Activated T-cell treated with anti-CD3 and anti-CD28 coated beads, Interleukin-2, amount 50 U/mL, for 24 hours (primary cell): ENCODE measurements at places on chromosomes 7 and 10.

GRCh38 chr10:69831231-69831855, 29.6 kb downstream of the COL13A1 start:
- H3K27ac ChIP-seq = no peak overlapping the region
- H3K4me3 ChIP-seq = no peak overlapping the region
- DNase-seq = no peak
- H3K36me3 ChIP-seq = no peaks in the 10 kb centered on the region

GRCh38 chr10:33260403-33261149, 73.9 kb downstream of the NRP1 start:
- H3K27ac ChIP-seq = no peak overlapping the region
- H3K36me3 ChIP-seq = no peaks in the 10 kb centered on the region
- no peak for DNase-seq
- H3K27me3 ChIP-seq = peaks cover 41% of the 10 kb centered on the region
- peaks cover 28% of the 10 kb centered on the region for H3K4me1 ChIP-seq
- no peak overlapping the region for H3K4me3 ChIP-seq

GRCh38 chr7:107563081-107563774, 492 bp downstream of the COG5 start:
- H3K27ac ChIP-seq = peak overlapping the region; percentile 98
- peaks cover 67% of the 10 kb centered on the region for H3K4me1 ChIP-seq
- H3K36me3 ChIP-seq = peaks cover 40% of the 10 kb centered on the region
- H3K27me3 ChIP-seq = no peaks in the 10 kb centered on the region

- peaks cover 87% of the 10 kb centered on the region for H3K27me3 ChIP-seq
- H3K36me3 ChIP-seq = no peaks in the 10 kb centered on the region
- no peak for DNase-seq
- H3K4me3 ChIP-seq = peak overlapping the region; percentile 69
- peaks cover 27% of the 10 kb centered on the region for H3K4me1 ChIP-seq
These were observed 6.9 kb upstream of the ZNF503 start for GRCh38 chr10:75408509-75408875.

DNA sequence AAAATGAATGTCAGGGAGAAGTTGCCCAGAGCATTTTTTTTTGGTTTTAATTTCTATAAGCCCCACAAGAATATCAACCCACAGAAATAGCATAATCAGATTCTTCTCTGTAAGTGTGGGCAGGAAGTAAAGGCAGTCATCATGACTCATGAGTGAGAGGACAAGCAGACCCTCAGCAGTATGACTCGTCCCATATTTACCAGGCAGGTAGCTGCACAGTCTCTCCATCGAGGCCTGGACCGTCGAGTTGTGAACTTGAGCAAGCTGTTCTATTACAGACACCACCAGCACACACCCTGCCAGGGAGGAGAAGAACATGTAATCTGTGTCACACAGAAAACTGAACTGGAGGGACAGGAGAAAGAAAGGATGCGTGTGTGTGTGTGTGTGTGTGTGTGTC, 37.8 kb downstream of the AOAH start:
- peaks cover 40% of the 10 kb centered on the region for H3K36me3 ChIP-seq
- peak; percentile 73 for DNase-seq
- H3K4me3 ChIP-seq = peak overlapping the region; percentile 13
- H3K27ac ChIP-seq = peak overlapping the region; percentile 95
- peaks cover 90% of the 10 kb centered on the region for H3K4me1 ChIP-seq

DNA sequence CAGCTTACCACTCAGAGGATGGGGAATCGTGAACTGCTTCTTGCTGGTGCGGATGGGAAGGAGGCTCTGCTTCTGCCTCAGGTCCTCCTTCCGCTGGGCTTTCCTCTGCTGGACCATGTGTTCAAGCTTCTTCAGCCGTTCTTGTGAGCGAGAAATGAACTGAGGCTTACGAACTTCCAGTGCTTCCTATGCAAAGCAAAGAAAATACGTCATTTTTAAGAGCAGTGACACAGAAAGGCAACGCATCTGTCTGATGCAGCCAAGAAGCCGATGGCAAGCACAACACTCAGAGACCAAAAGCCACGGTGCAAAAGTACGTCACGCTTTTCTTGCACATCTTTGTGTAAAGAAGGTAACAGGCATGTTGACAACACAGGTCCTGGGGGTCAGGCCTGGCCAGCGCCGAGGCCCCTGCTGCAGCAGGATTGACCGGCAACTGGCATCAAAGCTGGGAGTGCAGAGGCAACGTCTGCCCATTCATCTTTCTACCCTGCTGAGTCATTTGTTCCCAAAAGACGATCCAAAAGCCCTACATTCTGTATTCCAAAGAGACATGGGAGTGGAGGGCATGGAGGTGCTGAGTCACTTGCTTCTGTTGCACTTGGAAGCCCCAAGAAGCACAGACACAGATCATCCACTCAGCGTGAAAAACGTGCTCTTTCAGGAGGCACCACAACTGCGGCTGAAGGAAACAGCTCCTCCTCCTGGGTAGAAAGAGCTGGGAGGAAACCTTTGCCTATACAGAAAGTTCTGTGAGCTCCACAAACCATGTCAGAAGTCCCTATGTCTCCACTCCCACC, 71.0 kb upstream of the ADAM12 start:
- H3K27me3 ChIP-seq = no peaks in the 10 kb centered on the region
- H3K36me3 ChIP-seq = no peaks in the 10 kb centered on the region
- no peak for DNase-seq

DNA sequence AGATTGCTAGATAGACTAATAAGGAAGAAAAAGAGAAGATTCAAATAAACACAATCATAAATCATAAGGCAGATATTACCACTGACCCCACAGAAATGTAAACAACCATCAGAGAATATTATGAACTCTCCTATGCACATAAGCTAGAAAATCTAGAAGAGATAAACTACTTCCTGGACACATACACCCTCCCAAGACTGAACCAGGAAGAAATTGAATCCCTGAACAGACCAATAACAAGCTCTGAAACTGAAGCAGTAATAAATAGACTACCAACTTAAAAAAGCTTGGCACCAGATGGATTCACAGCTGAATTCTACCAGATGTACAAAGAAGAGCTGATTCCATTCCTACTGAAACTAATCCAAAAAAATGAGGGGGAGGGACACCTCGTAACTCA, 24.5 kb upstream of the STARD3NL start:
- no peaks in the 10 kb centered on the region for H3K4me1 ChIP-seq
- H3K4me3 ChIP-seq = no peak overlapping the region
- no peaks in the 10 kb centered on the region for H3K36me3 ChIP-seq

DNA sequence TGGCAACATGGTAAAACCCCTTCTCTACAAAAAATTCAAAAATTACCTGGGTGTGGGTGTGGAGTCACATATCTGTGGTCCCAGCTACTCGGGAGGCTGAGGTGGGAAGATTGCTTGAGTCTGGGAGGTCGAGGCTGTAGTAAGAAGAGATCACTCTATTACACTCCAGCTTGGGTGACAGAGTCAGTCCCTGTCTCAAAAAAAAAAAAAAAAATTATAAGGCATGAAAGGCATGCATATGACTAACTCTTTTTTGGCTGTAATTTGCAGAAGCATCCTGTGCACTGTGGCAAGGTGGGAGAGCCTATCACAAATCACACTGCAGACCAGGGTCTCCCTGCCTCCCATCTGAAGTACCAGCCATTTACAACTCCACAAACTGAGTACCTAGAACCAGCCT, 14.1 kb upstream of the MYPN start:
- no peaks in the 10 kb centered on the region for H3K27me3 ChIP-seq
- no peak overlapping the region for H3K27ac ChIP-seq
- DNase-seq = no peak
- H3K4me3 ChIP-seq = no peak overlapping the region
- no peaks in the 10 kb centered on the region for H3K4me1 ChIP-seq
- no peaks in the 10 kb centered on the region for H3K36me3 ChIP-seq

DNA sequence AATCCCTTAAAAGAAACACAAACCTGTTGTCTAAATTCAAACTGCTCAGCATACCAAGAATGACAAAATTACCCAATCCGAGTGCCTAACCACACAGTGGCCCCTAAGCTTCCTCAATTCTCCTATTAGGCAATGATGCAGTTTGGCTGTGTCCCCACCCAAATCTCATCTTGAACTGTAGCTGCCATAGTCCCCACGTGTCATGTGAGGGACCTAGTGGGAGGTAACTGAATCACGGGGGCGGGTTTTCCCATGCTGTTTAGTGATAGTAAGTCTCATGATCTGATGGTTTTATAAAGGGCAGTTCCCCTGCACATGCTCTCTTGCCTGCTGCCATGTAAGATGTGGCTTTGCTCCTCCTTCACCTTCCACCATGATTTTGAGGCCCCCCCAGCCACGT, 21.9 kb downstream of the PSAP start:
- H3K4me1 ChIP-seq = peaks cover 13% of the 10 kb centered on the region
- H3K27me3 ChIP-seq = no peaks in the 10 kb centered on the region
- DNase-seq = no peak
- no peak overlapping the region for H3K4me3 ChIP-seq
- H3K27ac ChIP-seq = no peak overlapping the region

DNA sequence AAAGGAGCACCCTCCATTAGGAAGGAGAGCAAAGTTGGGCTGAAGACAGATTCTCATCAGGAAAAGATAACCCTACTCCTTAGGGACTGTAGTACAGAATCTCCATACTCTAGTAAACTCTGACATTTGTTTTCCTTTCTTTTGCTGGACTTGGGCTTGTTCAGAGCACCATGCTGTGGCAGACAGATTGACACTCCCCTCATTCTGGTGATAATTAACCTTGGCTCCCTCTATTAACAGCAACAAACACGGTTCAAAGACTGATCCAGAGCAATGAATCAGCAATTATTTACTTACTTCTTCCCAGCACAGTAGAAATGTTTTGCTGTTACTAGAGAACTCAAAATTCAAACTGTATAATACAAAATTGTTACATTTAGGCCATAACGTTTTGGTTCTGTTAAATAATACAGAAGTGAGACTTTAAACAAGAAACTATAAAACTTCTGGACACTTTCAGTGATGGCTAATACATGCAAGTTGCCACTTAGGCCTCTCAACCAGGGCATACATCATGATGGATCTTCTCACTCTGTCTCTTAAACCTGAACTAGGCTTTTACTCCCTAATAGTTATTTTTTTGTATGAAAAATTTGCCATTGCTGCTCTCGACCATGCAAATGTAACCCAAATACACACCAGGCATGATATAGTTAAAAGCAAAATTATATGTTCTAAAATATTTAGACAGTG, 639.0 kb downstream of the IPMK start:
- H3K27me3 ChIP-seq = no peaks in the 10 kb centered on the region
- no peaks in the 10 kb centered on the region for H3K36me3 ChIP-seq
- H3K4me3 ChIP-seq = no peak overlapping the region
- DNase-seq = no peak
- H3K4me1 ChIP-seq = no peaks in the 10 kb centered on the region

DNA sequence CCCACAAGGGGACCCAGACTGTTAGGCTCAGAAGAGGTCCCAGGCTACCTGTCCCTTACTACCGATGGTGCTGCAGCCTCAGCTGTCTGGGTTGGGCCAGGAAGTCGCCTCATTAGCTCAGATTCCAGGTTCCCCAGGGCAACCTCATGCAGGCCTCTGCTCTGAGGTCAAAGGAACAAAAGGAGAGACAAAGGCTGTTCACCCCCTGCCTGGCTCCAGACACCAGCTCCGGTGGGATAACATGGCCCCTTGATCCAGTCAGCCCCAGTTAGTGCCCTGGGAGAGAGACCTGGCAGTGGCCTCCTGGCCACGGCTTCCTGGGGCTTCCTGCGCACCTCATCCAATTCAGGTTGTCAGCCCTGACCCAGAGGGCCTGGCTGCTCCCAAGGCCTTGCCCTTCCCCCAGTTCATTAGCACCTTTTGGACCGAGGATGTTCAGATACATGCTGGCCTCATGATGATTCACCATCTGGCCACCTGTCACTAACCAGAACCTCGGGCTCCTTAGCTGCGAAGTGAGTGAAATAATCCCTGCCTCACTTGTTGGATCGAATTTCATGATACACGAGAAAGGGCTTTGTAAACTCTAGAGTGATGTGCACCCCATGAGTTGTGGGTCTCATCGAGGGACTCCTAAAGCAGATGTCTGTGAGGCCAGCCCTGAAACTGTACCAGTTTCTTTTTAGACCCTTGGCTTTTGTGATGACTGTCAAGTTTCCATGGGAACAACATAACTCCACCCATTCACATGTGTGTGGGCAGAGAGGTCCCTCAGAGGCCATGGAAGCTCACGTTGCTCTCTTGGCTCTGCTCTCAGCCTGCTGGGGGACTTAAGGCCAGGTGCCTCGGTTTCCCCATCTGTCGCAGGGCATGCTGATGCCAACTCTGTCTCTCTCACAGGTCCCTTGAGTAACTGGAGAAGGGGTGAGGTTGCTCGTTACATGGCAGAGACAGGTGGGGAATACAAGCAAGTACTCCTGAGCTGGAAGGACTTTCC, 79.5 kb upstream of the PCBD1 start:
- no peak for DNase-seq
- no peak overlapping the region for H3K27ac ChIP-seq
- no peaks in the 10 kb centered on the region for H3K36me3 ChIP-seq
- peaks cover 18% of the 10 kb centered on the region for H3K27me3 ChIP-seq
- H3K4me3 ChIP-seq = no peak overlapping the region

GRCh38 chr7:50721661-50722259, 60.9 kb downstream of the GRB10 start:
- no peak overlapping the region for H3K4me3 ChIP-seq
- no peaks in the 10 kb centered on the region for H3K36me3 ChIP-seq
- no peak for DNase-seq

- no peak overlapping the region for H3K4me3 ChIP-seq
- H3K27ac ChIP-seq = no peak overlapping the region
- DNase-seq = no peak
- no peaks in the 10 kb centered on the region for H3K27me3 ChIP-seq
- no peaks in the 10 kb centered on the region for H3K36me3 ChIP-seq
- no peaks in the 10 kb centered on the region for H3K4me1 ChIP-seq
These were observed 220.0 kb upstream of the KCND2 start for GRCh38 chr7:120052884-120053382.

DNA sequence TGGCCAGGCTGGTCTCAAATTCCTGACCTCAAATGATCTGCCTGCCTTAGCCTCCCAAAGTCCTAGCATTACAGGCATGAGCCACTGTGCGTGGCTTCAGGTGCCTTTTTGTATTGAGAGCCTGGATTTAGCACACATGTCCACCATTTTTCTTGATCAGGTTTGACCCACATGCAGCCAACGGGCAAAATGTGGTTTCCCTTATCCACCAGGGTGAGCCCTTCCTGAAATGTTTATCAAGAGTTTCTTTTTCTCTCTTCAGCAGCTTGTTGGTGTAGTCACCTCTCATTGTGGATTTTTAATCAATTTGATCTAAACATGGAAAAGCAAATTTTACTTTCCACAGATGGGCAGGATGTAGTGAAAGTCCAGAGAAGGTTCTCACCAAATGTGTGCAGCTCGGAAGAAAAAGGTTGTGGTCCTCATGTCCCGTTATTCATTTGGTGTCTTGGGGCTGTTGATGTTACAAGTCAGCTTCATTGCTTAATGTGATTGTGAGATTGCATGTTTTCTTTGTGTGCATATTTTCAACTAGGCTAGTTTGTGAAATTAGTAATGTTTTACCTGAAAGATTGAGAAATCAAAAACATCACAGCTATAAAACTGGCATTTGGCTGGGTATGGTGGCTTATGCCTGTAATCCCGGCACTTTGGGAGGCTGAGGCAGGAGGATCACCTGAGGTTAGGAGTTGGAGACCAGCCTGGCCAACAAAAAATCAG, 28.9 kb downstream of the GUSB start:
- H3K27ac ChIP-seq = no peak overlapping the region
- DNase-seq = no peak
- no peaks in the 10 kb centered on the region for H3K27me3 ChIP-seq
